Activated CD4-positive, alpha-beta memory T cell treated with anti-CD3 and anti-CD28 coated beads, Interleukin-2, amount 10 ng/mL, durations not matched to agents 7 days and 5 days (primary cell): ENCODE measurements at places on chromosomes 3 and 15.

DNA sequence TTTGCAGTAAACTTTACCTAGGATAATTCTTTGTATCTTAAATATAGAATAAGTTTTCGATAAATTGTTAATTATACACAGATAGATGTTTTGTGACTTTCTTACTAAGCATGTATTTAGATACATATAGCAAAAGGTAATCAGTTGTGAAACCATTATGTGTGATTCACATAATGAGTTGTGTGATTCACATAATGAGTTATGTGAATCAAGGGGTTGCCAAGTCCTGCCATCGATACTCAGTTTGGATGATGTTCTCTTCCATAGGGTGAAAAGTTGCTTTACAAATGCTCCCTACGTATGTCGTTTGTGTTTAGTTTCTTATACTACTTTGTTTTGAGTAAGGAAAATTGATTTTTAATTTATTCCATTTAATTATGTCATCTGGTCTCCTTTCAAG lies 682.1 kb downstream of the MECOM start:
- no peak for DNase-seq

DNA sequence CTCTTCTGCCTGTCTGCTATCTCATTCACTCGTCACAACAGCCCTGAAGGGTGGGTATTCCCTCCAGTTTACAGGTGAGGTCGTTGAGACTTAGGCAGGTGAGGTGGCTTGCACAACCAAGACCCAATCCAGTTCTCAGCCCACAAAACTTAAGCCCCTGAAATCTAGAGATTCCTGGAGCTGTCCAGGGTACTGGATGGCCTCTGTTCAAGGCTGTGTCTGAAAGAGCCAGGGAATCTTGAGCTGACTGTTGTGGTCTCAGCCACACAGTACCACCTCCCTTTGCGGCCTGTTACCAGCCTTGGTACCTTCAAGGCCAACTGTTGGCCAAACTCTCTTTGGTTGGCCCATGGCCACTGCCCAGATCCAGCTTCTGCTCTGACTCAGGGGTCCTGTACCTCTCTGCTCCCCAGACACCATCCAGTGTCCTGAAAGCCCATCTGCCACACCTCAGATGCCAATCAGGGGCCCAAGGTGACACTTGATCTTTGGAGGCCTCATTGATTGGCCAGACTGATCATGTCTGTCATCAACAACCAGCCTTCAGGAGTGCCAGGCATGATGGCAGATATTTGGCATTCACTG lies 10.9 kb upstream of the FAM107A start:
- no peak for DNase-seq

GRCh38 chr3:33717616-33717865 lies 513 bp downstream of the CLASP2 start:
- peak; percentile 65 for DNase-seq

GRCh38 chr15:31381801-31382712 lies 55.4 kb downstream of the KLF13 start:
- DNase-seq: no peak

GRCh38 chr3:32181365-32181764 lies 57.1 kb upstream of the CMTM8 start:
- DNase-seq: no peak

- no peak for DNase-seq
Measured at GRCh38 chr15:38496151-38496550, 42.2 kb downstream of the FAM98B start.

- no peak for DNase-seq
Measured at GRCh38 chr15:65863106-65863505, 6.2 kb upstream of the RAB11A start.

- DNase-seq: peak; percentile 72
Measured at GRCh38 chr3:13420045-13420830, at the start of gene NUP210. Gene NUP210, minus strand, starts transcription at chr3:13420322. Its CDS starts 96 bp downstream, at chr3:13420226.

- DNase-seq: no peak
Measured at GRCh38 chr3:103295974-103296570, 861.3 kb downstream of the ZPLD1 start.
